Stimulated activated CD4-positive, alpha-beta T cell treated with anti-CD3 and anti-CD28 coated beads, TNF-alpha, amount 100 ng/mL, for 48 hours (primary cell): ENCODE measurements at places on chromosomes 6 and 20.

GRCh38 chr20:57650756-57651483, 30.7 kb upstream of the ZBP1 start:
- DNase-seq = no peak

- no peak for DNase-seq
These were observed 21.1 kb downstream of the CHMP4B start for GRCh38 chr20:33832103-33832804.

- DNase-seq = no peak
These were observed 60.9 kb upstream of the FABP7 start for GRCh38 chr6:122718616-122719015.

DNA sequence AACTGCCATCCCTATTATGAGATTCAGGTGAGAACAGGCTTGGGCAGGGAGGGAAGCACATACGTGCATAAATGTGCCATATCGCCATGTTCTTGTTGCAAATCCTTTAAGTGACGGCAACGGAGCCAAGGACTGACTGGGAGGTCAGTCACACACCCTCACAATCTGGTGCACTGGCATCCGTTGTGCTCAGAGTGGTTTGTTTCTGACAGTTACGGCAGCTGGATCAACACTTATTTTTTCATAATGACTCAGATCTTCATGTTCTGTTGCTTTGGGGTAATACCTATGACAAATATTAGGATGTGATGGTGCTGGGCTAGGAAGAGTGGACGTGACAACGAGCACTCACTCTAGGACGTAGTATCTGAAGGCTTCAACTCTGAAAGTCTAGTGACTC, 56.2 kb upstream of the PREP start:
- no peak for DNase-seq

DNA sequence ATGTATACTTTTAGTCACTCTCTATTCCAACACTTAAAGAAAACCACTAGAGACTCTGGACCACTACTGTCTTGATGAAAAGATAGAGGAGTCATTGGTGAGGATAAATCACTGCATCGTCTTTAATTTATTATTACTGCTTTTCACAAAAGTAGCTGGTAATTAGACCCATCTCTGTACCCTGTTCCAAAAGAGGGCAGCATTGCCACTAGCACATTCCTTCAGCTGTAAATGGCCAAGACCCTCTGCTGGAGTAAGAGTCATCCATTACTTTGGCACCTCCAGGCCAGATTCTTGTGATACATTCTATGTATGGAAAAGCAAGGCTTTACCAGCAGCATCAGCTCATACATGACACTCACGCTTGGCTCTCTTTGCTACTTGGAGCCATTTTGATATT, 49.5 kb upstream of the PREP start:
- no peak for DNase-seq

GRCh38 chr20:63149531-63150192, 66.3 kb downstream of the YTHDF1 start:
- no peak for DNase-seq

DNA sequence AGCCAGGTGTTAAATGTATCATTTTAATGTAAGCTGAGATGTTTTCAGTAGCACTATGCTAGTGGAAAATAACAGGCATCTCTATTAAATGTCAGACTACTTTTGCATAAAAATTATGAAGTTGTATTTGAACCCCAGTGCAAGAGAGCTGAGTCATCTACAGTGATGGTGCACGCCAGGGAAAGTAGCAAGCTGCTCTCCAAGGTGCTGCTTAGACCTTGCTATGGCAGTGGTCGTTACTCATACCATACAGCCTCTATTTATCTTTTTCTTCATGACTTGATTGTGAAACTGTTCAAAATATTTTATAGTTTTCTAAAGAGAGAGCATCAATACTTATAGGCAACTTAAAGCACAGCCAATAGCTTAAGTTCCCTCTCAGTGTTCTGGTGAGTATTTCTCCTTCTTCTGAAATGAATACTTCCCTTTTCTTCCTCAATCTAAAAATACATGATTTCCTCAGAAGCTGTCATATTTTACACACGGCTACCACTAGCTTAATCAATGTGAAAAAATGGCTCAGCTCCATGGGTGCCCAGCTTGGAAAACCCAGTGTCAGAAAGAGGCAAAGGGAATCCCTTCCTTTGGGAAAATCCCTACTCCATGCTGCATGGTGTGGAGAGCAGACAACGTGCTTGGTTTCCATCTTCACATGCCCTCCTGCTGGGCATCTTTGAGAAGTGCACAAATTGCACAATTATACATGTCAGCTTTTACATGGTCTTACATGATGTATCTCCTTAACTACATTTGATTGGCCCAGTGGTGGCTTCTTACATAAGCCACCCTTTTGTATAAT, 105.6 kb downstream of the ELOVL4 start:
- peak; percentile 1 for DNase-seq

DNA sequence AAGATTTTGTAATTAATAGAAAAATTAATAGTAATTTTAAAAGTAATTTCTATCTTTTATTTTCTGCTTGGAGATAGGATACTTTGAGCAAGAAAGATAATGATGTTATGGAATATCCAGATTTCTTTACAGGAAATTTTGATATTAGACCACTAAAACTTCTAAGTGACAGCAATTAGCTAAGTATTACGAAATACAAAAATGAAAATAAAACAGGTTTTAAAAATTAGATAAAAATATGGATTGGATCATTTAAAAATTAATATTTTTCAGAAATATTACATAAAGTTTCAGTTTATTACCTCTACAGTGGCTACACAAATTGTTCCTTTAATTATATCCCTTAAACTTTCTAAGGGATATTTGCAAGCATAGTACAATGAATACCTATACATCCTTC, 4.2 kb upstream of the MYLK4 start:
- DNase-seq = no peak
